Psoas muscle (tissue), 8 donors: ENCODE measurements at places on chromosomes 12 and 14. TPM values are rescaled to one million over a fixed set of nuclear protein-coding genes. Genes with fewer than 3 reads are reported as not detected.
A peak's percentile ranks its signal among the peaks of the same experiment; 100 is the strongest.

CMTM5 gene
- total RNA-seq = not detected

DNA sequence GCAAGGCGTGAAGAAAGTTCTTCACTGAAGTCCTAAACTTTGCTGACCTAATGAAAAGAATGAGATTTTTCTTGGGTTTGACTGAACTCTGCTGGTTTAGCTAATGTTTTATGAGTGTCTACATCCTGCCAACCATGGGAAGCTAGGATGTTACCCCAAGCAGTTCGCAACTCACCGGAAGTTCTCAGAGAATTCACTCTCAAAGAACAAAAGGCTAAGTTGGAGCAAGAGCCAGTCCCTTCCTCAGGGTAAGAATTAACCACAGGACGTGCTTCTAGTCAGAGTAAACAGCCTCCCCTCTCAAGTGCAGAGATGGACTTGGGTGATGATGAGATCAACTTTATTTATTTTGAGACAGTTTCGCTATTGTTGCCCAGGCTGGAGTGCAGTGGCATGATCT lies 37.3 kb downstream of the TCHP start:
- H3K27me3 ChIP-seq = no peaks in the 10 kb centered on the region
- peaks cover 98% of the 10 kb centered on the region for H3K36me3 ChIP-seq
- no peak overlapping the region for H3K4me3 ChIP-seq
- no peak for DNase-seq

GRCh38 chr14:41298328-41298690 lies 308.4 kb upstream of the LRFN5 start:
- H3K36me3 ChIP-seq = no peaks in the 10 kb centered on the region
- no peak overlapping the region for H3K27ac ChIP-seq
- no peak for DNase-seq
- no peak overlapping the region for H3K4me3 ChIP-seq

DNA sequence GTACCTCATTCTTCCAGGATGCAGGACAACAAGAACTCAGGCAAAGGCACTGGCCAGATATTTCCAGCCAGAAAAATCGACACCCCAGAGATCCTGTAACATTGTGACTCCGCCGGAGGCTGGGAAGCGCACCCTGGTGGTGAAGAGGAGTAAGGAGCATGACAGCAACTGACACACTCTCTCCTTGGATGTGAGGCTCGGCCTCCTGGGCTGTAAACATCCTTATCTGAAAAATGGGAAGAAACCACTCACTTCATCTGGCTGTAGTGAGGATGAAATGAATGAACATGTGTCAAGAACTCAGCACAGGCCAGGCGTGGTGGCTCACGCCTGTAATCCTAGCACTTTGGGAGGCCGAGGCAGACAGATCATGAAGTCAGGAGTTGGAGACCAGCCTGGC lies 27.5 kb downstream of the TCHP start:
- no peak overlapping the region for H3K4me3 ChIP-seq
- H3K4me1 ChIP-seq = peaks cover 8% of the 10 kb centered on the region
- no peaks in the 10 kb centered on the region for H3K27me3 ChIP-seq
- peak overlapping the region; percentile 42 for H3K27ac ChIP-seq
- peaks cover 12% of the 10 kb centered on the region for H3K36me3 ChIP-seq
